ENCODE measurements at places on chromosomes 4 and X.

GRCh38 chrX:70346418-70347070, 56.6 kb downstream of the KIF4A start:
- DNase-seq = no peak

GRCh38 chrX:39619182-39620009, 478.4 kb downstream of the BCOR start:
- DNase-seq = no peak

DNA sequence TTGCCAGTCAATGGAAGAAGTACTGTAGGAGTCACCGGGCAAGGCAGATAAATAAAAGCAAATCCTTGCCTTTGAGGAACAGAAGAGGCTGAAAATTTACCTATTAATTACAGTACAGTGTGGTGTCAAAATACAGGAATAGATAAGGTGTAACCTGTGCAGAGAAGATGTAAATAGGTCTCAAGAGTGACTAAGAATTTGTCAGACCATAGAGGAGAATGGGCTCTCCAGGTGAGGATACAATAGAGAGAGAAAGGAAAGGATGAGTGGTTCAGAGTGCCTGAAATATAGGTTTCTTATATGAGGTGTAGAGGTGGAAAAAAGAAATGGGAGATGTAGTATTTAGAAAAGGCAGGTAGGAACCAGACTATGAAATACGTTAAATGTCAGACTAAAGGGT, 801 bp upstream of the ZC4H2 start:
- no peak for DNase-seq

- no peak for DNase-seq
Observed at GRCh38 chr4:20017777-20018115, 234.0 kb upstream of the SLIT2 start.

GRCh38 chr4:13888112-13888511, 260.6 kb upstream of the BOD1L1 start:
- DNase-seq = no peak

DNA sequence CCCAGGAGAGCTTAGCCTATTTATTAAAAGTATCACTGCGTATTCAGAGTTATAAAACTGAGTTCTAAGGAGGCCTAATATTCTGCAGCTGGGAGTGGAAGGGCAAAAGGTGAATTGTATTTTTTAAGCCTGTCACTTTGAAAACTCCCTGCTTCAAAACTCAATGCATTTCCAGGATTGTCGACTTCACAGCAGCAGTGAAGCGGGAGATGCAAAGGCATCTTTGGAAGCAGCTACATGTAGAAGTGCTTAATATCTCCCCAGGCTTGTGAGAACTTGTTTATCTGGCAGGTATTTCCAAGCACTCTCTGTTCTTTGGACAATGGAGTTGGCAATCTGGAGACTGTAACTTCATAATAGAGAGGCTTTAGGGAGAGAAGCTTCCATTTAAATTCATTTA, 717.5 kb upstream of the SLIT2 start:
- DNase-seq = no peak

- DNase-seq = no peak
Observed at GRCh38 chr4:40254608-40255392, 58.0 kb downstream of the RHOH start.

DNA sequence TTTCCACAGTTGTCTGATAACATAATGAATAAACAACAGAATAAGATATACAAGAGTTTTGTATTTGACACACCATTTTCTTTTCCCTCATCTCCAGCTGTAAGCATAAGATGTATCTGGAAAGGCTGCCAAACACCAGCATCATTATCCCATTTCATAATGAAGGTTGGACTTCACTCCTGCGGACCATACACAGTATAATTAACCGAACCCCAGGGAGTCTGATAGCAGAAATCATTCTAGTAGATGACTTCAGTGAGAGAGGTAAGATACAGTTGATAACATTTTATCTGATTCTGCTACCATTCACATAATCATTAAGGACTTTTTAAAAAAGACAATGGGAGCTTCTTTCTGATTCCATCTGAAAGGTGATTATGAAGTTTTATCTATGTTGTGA, 535.2 kb downstream of the GALNTL6 start:
- DNase-seq = no peak

DNA sequence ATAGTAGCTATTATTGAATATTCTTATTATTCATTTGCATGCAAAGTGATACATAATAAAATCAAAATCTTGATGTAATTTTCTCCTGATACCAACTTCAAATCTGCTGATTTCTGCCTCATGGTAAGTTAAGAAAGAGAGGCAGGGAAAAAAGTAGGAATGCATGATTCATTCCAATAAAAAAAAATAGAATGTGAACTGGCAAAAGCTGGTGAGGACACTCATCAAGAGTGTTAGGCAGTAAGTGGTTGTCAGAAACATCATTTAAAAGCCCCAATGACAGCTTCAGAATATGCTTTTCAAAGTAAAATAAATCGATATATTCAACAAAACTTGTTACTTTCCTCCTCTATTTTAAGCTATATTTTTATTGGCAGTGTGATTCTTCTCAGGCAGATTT, 979.1 kb downstream of the TECRL start:
- no peak for DNase-seq

- no peak for DNase-seq
Observed at GRCh38 chr4:3203971-3204431, 45.0 kb upstream of the MSANTD1 start.

DNA sequence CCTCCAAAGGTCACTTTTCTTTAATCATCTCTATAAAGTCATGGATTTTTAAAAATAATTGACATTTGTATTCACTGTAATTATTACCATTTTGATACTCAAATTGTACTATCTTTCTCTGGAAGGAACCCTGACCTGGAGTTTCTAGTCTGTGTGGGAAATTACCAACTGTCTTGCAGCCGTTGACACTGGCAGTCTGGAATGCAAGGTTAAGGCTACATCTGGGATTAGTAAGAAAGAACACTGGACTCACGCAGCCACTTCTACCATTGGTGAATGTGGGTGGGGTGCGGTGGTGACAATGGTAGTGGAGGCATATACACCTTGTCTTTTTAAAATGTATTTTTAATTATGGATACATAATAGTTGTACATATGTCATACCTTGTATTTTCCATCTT, 40.9 kb downstream of the EGF start:
- DNase-seq = no peak

- DNase-seq = no peak
Observed at GRCh38 chr4:140296335-140297220, 76.9 kb upstream of the SCOC start.

DNA sequence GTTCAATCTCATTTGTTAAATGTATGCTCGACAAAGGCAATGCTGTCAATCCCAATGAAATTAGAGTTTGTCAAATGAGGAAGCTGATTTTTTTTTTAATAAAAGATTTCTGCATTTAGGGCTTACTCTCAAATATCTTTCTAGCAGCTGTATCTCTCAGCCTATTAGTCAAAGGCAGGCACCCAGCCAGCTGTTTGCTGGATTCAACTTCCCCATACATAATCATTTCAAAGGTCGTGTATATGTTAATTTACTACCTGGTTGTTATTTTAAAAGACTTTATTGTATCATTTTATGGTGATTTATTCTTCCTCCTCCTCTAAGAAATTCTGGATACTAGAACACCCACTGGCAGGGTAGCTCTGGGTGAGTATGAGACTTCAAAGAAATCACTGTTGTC, 27.1 kb downstream of the RAI2 start:
- DNase-seq = no peak

DNA sequence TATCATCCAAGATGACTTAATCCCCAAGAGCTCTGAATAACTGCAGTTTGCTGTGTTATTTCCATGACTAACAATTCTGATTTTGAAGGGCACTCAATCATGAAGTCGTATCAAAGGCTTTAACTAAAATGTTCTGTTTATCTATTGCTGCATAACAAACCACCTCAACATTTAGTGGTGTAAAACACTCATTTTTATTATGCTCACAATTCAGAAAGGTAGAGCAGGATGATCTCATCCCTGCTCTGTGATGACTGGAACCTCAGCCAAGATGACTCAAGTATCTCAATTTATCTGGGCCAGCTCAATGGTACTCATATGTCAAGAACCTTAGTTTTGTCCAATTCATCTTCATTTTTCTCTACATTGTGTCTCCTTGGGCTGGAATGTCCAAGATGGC, 451.1 kb downstream of the PPARGC1A start:
- no peak for DNase-seq

DNA sequence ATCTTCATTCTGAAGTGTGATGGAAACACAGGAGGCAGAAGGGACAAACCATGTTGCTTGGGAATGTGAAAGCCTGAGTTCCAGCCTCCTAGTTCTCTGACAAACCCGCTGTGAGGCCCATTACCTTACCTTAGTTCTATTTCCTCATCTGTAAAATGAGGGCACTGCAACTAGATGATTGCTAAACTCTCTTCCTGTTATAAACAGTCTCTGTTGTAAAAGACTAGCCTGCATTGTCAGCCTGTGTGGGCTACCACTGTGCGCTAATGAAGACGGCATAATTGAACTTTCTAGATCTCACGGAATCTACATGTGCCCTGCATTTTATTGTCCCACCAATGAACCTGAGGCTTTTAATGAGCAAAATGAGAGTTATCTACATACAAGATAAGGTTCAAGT, 147.2 kb downstream of the AFF2 start:
- no peak for DNase-seq

DNA sequence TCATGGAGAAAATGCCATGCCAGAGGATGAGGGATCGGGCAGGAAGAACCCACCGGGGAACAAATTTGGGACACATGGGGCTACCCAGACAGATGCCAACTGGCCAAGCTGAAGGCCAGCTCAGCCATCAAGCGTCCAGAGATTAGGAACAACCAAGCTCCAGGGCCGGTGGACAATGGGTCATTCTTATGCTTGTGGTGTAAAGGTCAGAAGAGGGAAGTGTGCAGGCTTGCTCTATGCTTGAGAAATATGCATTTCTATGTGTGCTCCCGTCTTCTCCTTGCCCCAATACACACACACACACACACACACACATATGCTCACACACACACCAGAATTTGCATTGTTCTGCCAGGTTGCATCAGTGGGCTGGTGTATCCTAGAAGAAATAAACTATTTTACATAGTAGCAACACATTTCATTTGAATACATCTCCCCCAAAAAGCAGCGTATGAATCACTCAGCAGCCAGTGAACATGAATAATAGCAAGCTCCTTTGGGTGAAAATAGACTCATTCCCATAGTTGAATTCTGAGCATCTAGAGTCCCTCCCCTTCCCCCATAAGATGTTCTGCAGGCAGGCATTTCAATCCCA, 201.9 kb upstream of the PPARGC1A start:
- DNase-seq = no peak

DNA sequence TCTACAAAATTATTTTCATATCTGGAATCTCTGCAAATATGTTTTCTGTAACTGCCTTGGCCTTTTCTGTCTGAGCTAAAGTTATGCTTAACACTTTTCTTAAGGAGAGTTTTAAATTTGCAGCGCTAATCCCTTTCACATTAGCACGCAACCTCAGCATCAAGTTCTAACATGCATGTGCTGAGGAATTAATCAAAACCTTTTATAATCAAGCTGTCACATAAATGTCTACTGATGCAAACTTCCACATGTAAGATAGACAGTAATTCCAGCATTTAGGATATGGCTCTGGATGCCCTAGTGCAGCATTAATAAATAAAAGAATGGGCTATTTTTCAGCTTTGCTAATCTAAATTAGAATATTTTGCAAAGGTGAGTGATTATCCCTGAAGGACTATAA, 17.5 kb upstream of the NEIL3 start:
- DNase-seq = no peak

- DNase-seq = no peak
Observed at GRCh38 chr4:5127556-5127955, 76.3 kb downstream of the STK32B start.

DNA sequence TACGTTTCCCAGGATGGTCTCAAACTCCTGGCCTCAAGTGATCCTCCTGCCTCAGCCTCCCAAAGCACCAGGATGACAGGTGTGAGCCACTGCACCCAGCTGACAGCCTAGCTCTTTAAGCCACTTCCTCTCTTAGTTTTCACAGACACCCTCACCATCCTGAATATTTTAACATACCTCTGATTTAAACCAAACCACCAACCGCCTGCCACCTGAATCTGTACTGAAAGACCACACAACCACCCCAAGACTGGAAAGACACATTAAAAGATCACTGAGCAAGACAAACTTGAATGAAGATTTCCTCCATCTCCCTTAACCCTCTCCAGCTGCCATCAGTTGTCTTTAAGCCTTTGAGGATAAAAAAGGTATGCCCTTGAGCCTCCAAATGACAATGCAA, 110.6 kb downstream of the SH3KBP1 start:
- DNase-seq = no peak

GRCh38 chr4:39548425-39549067, 21.3 kb upstream of the UGDH start:
- no peak for DNase-seq

DNA sequence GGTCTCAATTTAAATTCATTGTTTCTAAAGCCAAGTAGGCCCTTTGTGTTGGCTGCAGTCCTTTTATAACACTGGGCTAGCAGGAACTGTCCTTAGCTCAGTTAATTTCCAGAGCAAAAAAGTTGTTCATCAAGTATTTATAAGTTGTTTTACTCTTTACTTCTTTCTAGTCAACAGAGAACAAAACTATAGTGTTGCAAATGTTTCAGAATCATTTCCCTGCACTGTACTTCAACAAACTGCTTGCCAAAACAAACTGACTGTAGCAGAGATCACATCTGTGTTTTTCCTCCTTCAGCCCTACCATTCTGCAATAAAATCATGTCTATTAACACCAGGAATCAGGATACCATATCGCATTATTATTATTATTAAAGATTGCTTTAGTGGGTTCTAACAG, 168.5 kb upstream of the SH3RF1 start:
- no peak for DNase-seq

GRCh38 chr4:7366180-7366945, 68.4 kb downstream of the PSAPL1 start:
- no peak for DNase-seq

- DNase-seq = no peak
Observed at GRCh38 chr4:8278009-8278395, 8.4 kb downstream of the HTRA3 start.

DNA sequence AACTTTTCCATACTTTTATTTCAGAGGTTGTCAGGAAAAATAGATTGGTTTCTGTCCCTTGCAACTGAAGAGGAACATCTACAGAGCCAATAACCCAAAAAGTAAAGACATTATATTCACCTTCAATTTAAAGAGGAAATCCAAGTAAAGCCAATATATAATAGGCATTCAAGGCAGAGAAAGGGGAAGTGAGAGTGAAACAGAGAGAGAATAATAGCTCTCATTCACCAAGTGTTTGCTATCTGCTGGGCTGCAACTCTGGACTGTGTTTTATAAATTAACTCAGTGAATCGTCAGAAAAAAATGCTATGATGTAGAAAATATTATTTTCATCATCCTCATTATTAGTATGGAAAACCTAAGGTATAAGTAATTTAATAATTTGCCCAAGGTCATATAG, 448.5 kb downstream of the TRAM1L1 start:
- no peak for DNase-seq

GRCh38 chrX:20431486-20431885, 164.8 kb upstream of the RPS6KA3 start:
- no peak for DNase-seq

GRCh38 chrX:25300994-25301393, 285.2 kb upstream of the ARX start:
- no peak for DNase-seq

Data from stimulated activated CD8-positive, alpha-beta memory T cell treated with anti-CD3 and anti-CD28 coated beads, Interleukin-15, amount 100 ng/mL, for 24 hours (primary cell).